Muscle of leg (tissue), 16 donors: ENCODE measurements at places on chromosomes 4 and X. TPM values are rescaled to one million over a fixed set of nuclear protein-coding genes. Genes with fewer than 3 reads are reported as not detected.

Gene PPP1R2C
- not detected for polyA plus RNA-seq

Gene SMAD1
- 62.8 TPM for polyA plus RNA-seq

Gene S100G
- polyA plus RNA-seq = not detected

Gene TMEM184C
- 18.3 TPM for polyA plus RNA-seq

Gene AFM
- not detected for polyA plus RNA-seq

Gene DCAF8L2
- polyA plus RNA-seq = not detected

Gene GLRA2
- 0.25 TPM for polyA plus RNA-seq

Gene CTPS2
- polyA plus RNA-seq = 20.1 TPM

Gene CYTL1
- 15.6 TPM for polyA plus RNA-seq

Gene F9
- polyA plus RNA-seq = not detected

Gene FAM193A
- polyA plus RNA-seq = 14.3 TPM

Gene MAGEB16
- not detected for polyA plus RNA-seq

Gene DMRTC1
- not detected for polyA plus RNA-seq

Gene SLITRK2
- polyA plus RNA-seq = 1.7 TPM

Gene HSD17B10
- polyA plus RNA-seq = 66.7 TPM
